Stimulated activated CD4-positive, alpha-beta T cell treated with anti-CD3 and anti-CD28 coated beads, Interleukin-1b, Interleukin-23, amount 100 ng/mL, for 48 hours (primary cell): ENCODE measurements at places on chromosomes 3 and 15.

DNA sequence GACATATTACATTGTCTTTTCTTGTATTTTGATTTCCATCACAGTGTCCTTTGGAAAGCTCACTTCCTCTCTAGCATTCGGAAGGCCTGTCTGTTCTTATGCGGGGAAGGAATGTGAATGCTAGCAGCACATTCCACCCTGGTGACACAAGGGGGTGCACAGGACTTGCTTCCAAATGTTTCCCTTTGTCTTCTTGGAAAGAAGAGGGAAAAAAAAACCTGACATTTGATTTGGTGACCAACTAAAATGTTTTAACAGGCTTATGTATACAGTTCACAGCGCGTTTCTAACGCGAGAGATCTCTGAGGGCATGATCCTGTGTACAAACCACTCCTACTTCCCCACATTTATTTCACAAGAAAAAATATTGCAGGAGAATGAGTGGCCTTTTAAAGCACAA is 107.6 kb upstream of the FXR1 start:
- no peak for DNase-seq

DNA sequence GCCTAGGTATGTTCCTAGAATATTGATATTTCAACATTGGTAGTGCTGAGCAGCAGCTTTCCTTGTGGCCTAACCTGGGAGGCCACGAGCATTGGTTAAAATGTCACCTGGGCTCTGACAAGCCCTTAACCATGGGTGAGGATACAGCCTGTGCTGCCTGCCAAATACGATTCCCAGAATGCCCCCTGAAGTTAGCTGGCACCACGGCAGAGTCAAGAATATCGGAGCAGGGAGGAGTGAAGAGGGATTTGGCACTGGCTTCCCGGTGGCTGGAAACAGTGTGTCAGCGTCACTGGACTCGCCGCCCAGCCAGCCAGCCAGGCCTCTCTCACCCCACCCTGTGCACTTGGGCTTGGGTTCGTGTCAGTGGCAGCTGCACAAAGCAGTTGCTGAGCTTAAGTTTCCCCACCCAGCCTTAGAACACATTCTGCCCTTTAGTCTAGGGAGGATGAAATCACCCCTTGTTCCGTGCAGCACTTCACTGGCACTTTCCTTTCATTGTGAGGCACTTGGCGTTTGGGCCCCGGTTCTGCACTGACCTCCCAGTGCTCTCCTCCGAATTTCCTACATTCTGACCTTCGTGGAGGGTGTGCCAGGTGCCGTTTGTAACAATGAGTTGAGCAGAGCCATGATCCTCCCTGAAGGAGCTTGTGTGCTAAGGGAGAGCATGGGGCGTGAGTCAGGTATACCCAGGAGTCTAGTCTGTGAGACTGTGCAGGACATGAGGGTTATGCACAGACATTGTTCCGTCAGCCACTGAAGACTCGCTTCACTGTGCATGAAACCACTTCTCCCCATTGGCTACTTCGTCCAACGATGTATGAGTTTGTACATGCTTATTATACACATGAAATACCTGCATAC is 152.8 kb upstream of the BHLHE40 start:
- DNase-seq, result no peak

GRCh38 chr3:108352176-108352575 is 55.8 kb downstream of the HHLA2 start:
- no peak for DNase-seq

- no peak for DNase-seq
Measured at GRCh38 chr3:42507761-42508335, 5.4 kb downstream of the VIPR1 start.

DNA sequence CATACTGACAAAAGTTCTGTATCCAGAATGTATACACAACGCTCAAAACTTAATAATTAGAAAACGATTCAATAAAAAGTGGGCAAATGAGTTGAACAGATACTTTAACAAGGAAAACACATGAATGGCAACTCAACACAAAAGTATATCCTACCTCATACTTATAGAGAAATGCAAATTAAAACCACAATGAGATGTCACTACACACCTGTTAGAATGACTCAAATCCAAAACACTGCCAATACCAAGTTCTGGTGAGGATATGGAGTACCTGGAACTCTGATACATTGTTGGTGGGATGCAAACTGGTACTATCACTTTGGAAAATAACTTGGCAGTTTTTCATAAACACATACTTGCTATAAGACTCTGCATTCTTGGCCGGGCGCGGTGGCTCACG is 42.1 kb downstream of the PRTG start:
- no peak for DNase-seq

- no peak for DNase-seq
Measured at GRCh38 chr3:127822041-127822681, at the start of gene MGLL. Gene MGLL (minus strand): TSS chr3:127822515. CDS start chr3:127822318, 197 bp downstream.

GRCh38 chr15:77984446-77984861 is 93.1 kb downstream of the TBC1D2B start:
- no peak for DNase-seq

- no peak for DNase-seq
Measured at GRCh38 chr3:8937064-8938020, 25.9 kb downstream of the RAD18 start.

- no peak for DNase-seq
Measured at GRCh38 chr3:151946606-151947005, 73.2 kb downstream of the SUCNR1 start.

GRCh38 chr3:44762170-44762677 is 630 bp downstream of the KIF15 start:
- no peak for DNase-seq

DNA sequence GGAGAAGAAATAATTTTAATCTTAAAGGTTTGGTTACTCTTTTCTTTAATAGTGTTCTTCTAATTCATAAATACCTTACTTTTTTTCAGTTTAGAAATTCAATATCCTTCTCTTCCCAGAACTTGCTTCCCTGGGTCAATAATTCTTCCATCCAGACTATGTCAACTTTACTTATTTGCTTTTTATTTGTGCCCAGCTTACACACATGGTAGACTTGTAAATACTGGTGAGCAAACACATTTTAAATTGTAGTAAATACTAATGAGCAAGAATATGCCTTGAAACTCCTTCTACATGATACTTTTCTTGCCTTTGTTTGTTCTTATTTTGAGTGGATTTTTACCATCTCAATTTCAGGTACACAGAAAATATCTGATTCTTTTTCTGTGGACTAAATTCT is 33.7 kb downstream of the SST start:
- no peak for DNase-seq

DNA sequence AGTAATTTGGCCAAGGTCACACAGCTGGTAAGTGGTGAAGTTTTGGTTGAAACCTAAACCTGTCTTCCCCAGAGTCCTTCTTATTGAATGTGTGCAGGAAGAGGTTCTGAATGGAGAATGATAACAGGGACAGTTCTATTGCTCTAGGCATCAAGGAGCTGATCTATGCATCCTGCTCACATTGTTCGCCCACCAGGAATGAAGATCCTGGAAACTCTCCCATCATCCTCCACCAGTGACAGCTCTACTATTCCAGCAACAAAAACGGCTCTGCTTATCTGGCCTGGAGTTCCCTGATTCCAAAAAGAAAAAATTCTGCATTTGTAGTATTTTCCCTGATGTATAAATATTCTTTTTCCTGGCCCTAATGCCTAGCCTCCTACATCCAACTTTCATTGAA is 16.4 kb upstream of the TNFAIP8L3 start:
- DNase-seq, result no peak

DNA sequence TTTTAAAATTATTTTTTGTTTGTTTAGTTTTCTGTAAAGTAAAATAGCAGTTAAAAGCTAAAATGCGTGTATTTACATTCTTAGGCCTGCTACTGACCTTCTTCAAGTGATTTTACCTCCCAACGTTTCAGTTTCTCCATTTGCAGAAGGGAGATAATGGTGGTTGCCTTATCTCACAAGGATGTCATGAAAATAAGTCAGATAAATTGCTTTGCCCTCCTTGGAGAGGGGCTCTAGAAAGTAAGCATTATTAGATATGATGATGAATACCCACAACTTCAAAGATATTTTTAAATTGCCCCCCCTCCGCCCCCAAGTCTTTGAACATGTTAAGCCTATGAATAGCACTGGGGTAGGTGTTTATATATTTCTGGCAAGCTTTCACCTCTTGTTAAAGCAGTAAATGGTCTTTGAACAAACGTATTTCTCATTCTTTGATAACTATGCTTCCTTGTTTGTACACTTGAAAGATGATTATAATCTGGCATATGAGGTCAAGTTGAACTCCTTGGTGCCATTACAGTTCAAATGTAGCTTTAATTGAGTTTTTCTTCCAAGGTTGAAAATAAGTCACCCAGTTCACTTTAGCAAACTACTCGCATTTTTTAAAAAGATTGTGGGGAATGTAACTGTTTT is 6.4 kb downstream of the TERC start:
- no peak for DNase-seq

- no peak for DNase-seq
Measured at GRCh38 chr3:4220065-4220464, 83.1 kb upstream of the SETMAR start.

DNA sequence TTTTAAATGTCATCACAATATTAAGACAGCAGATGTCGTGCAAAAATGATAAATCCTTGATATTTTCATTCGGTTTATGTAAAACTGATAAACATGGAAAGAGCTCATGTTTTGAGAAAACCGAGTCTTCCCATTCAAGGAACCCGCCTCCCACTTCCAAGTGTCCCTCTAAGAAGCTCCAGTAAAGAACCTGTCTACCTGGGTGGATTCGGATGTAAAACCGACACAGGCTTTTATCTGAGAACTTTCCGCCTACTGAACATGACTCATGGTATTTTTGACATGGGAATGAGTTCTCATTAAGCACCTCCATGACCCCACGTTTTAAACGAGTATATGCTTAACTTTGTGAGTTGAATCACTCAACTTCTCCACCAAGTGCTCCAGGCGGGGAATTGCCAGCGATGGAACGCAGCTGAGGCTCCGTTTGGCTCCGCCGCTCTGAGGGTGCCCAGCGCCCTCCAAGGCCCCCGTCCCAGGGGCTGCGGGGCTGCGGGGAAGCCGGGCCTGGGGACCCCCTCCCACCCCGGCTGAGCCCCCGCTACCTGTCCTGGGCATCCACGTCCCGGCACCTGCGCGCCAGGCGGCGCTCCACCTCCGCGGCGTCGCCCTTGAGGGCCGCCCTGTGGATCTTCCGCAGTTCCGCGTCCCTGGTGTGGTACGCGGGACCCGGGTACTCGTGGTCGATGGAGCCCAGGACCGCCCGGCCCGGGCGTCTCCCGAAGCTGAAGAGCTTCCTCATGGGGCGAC is 119.9 kb downstream of the LMLN start:
- DNase-seq, result peak; percentile 50

DNA sequence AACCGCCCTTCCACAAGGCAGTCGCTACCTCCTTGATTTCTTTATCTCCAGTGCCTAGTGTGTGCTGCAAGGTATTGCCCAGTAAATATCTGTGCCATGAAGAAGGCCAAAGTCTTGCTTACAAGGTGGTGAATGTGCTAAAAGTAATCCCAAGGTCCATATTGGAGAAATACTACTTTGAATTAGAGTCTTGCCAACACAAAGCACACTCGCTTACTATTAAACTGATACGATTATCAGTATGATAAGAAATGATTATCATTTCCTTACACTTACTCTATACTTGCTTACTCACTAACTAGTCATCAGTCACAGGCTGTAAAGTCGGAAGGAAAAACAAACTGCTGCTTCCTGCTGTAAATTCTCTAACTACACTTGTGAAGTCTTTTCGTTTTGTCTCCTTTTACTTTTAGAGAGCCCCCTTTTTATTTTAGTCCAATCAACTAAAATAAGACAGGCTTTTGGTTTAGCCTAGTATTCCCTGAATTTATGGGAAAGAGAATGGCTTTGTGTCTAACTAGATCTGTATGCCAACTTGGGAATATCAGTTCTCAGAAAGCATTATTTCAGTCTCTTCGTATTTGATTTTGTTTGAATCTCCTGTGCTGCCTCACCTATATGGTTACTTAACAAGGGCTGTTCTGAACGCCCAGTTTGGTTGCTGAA is 107.1 kb upstream of the TSC22D2 start:
- DNase-seq, result no peak

DNA sequence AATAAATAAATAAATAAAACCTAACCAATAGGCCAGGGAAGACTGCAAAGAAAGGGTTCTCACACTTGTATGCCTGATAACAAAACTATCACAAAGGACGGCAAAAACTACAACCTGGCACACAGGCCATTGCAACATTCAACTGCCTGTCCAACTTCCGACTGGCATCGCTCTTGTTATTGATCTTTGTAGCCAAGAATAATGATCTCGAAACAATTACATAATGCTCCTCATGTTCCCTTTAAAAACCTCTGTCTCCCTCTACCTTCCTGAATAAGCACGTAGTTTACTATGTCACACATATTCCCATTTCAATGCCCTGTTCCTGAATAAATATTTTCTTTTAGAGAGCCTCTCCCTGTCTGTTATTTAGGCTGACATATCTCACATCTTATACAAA is 74.3 kb downstream of the B3GNT5 start:
- no peak for DNase-seq

- no peak for DNase-seq
Measured at GRCh38 chr15:78417754-78418630, 20.0 kb upstream of the IREB2 start.

GRCh38 chr3:102299125-102299877 is 135.5 kb upstream of the ZPLD1 start:
- DNase-seq, result no peak

- no peak for DNase-seq
Measured at GRCh38 chr3:188939814-188940572, 231.8 kb upstream of the TPRG1 start.

DNA sequence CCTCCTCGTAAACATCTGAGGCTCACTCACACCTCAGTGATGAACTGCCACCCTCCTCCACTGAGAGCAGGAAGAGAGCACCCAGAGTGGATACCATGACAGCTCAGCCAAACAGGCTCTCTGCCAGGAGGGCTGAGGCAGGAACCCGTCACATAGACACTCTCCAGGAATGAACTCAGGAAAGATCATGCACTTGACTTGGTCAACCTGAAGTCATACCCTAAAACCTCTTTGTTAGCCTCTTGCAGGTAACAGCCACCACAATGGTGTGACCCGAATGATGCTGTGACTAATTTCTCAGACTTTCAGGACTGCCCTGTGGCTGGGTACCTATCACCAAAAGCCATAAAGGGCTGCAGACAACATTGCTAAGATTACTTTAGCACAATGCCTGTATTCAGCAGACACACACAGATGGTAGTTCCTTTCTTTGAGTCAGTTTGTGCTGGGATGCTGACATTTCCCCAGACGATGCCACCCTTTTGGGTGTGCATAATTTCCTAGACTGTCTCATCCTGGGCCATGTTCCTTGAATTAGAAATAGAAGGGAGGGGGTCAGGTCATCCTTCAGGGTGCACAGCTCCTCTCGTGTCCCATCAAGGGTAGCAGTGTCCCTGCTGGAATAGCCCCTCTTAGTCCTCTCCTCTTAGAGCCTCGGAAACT is 30.3 kb downstream of the CX3CR1 start:
- DNase-seq, result no peak

DNA sequence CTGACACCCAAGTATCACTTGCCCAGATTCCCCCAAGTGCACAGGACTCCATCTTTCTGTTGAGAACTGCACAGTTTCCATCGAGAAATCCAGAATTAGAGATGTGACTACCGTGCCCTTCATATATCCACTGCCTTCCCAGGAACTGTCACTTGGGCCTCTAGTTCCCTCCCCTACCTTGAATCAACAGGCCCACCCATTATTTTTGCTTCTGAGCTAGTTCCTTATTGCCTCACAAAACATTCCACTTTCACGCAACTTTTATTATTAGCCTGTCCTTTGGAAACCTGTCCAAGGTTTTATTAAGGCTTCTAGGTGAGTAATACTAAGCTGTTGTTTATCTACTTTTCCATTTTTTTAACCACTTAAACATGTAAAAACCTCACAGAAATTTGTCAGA is 17.1 kb upstream of the SLC30A4 start:
- no peak for DNase-seq

GRCh38 chr15:63093486-63094205 is 28.0 kb upstream of the LACTB start:
- peak; percentile 62 for DNase-seq
